ENCODE measurements at places on chromosomes 1 and 21.
A peak's percentile ranks its signal among the peaks of the same experiment; 100 is the strongest.

DNA sequence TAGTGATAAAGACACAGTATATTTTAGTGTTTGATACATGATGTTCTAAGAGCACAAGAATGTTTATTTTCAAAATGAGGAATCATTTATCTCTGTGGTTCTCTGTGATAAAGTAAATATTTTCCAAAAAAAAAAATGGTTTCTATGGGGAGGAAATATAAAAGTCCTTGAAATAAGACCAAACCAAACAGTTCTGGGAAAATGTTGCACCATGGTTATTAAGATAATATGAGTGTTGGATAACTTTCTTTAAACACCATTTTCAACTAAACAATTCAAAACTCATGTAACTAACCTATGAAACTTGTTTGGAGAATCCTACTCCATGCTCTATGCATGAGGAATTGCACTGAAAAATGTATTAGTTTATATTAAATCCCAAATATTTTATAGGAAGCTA is 184.6 kb downstream of the KCNT2 start:
- no peak for DNase-seq

- no peak for DNase-seq
Measured at GRCh38 chr1:84920159-84920558, 27.2 kb upstream of the LPAR3 start.

DNA sequence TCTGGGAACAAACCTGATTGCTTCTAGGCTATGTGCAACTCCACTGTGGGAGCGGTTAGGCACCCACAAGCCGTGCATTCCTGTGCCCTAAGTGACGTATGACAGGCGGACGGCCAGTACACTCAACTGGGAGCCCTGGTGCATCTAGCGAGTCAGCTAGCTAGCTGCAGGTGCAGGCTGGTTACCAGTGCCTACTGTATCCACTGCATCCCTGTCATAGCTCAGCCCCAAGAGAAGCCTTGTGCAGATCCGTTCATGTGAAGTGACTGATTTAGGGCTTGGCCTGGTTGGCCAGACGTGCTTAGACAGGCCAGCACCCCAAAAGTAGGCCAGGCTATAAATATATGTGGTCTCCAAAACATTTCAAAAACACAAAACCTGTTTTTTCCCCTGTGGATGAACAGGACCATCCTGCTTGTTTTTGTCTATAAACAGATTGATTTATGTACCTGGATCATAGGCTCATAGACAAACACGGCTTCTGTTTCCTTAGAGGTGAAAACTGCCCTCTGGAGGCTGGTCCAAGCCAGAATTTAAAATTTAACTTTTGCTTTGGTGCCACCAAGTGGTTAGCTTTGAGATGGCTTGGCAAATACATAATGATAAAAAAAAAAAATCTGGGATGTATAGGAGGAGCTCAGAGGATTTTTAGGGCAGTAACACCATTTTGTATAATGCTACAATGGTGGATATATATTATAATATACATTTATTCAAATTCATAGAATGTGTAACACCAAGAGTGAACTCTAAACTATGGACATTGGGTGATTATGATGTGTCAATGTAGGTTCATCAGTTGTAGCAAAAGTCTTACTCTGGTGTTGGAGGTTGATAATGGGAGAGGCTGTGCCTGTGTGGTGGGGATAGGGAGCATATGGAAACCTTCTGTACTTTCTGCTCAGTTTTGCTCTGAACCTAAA is 68.5 kb downstream of the GIPC2 start:
- peak; percentile 54 for DNase-seq

- no peak for DNase-seq
Measured at GRCh38 chr1:167776151-167776550, 54.4 kb downstream of the MPZL1 start.

- DNase-seq, result no peak
Measured at GRCh38 chr1:236841341-236841740, 46.2 kb downstream of the MTR start.

- DNase-seq, result no peak
Measured at GRCh38 chr1:21165076-21165475, 11.6 kb downstream of the EIF4G3 start.

DNA sequence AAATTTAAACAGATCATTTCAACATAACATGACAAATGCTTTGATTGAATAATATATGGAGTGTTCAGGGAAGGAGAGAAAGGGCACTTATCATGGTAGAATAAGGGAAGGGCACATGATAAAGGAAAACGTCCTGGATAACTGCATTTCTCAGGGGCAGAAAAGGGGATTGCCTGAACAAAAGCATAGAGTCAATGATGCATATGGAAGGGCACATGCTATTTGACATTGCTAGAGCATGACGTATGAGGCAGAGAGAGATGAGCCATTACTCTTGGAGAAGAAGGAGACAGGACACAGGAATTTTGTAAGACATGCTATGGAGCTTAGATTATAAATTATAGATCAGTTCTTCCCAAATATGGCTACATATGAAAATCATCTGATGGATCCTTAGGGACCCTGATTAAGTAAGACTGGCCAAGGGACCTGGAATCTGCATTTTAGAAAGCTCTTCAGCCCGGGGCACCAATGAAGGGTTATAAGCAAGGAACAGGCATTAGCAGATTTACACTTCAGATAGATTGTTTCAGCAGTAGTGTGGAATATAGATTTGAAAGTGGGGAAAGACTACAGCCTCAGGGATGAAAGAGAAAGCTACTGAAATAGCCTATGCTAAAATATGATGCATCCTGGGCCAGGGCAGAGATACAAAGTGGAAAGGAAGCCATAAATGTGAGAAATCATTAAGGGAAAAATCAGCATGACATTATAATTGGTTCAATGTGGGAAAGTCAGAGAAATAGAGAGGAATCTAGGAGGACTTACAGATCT is 21.3 kb downstream of the FMO2 start:
- no peak for DNase-seq

DNA sequence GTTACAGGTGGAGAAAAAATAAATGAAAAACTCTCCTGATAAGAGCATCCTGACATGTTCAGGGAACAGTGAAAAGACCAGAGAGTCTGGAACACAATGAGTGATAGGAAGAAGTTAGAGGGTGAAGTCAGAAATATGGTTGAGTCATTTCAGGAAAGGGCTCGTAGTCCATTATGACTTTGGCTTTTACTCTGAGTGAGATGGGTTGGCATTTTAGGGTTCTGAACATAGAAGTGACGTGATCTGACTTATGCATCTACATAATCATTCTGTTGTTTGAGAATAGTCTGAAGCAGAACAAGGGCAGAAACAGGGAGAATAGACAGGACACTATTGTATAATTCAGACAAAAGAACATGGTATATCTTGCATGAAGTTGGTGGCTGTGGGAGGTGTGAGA is 5.8 kb downstream of the HMCN1 start:
- no peak for DNase-seq

- no peak for DNase-seq
Measured at GRCh38 chr1:58944439-58944838, 160.6 kb upstream of the JUN start.

DNA sequence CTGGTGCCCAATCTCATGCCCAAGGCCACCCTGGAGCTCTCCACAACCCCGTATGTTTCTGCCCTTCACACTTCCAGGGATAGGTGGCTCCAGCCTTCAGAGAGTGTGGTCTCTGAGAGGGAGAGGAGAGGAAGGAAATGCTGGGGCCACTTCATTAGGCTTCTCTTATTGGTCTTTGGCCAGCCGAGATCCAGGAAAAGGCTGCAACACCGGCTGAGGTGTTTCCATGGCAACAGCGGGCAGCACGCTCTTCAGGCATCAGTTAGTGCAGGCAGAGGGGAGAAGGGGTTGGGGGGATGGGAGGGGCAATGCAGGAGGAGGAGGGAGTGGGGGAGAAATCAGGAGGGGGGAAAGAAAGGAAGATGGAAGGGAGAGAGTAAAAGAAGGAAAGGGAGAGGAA is 275.1 kb upstream of the GJB5 start:
- DNase-seq, result peak; percentile 41

DNA sequence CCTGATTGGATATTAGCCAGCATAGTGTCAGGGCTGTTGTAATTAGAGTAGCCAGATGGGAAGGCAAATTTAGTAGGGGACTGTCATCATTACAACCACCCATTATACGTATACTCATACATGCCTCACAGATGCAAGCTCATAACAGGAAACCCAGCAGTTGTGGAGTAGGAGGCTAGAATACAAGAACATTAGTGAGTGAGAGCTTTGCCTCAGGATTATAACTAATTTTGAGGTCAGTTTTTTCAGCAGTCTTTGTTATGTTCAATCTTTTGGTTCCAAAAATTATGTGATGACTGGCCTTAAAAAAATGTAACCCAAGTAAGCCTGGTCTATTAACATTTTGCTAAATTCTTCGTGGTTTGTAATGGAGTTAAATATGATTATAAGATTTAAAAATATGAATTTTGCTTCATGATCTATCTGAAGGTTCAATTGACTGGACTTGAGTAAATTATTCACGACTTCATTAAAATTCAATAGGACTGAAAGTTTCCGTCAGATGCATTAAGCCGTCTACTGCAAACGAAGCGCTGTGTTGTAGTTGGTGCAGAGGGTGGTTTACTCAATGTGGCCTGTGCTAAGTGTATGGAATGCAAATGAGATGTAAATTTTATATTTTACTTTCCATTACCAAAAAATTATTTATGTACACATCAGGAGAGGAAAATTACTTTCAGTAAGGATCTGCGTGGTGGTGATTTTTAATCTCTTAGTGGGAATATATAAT is 48.8 kb downstream of the KCNK1 start:
- no peak for DNase-seq

DNA sequence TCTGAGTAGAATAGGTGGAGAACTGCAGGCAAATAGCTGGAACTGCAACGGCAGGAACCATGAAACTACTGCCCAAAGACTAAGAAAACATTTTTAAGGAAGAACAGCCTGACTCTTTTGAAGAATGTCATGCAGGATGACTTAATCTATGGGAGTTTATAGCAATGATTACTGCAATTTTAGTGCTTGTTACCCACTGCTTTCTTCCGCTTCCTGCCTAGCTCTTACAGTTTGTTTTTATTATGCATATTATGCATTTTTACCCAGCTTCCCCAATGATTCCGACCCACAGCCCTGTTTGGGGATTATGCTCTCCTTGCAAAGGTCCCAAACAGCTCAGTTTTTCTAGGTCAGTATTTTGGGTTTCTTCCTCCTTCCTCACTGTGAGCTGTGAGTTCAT is 71.2 kb downstream of the PCNX2 start:
- no peak for DNase-seq

GRCh38 chr1:216832192-216832591 is 109.0 kb upstream of the ESRRG start:
- DNase-seq, result no peak

GRCh38 chr21:34844013-34844923 is 175.5 kb downstream of the CLIC6 start:
- no peak for DNase-seq

GRCh38 chr1:58664881-58665280 is 35.0 kb downstream of the MYSM1 start:
- no peak for DNase-seq

DNA sequence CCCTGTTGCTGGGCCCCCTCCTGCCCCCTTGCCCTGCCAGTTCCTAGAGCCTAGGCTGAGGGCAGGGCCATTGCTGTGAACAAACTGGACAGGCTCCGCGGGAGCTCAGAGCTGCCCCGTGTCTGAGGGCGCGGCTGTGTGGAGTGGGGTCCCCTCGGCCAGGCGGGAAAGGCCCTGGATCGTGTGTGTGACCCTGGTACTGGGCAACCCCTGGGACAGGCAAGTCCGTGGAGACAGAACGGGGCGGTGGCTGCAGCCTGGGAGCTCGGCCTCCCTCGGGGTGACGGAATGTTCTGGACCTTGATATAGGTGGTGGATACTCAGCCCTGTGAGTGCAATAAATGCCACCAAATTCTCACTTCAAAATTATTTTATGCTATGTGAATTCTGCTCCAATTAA is 27.7 kb upstream of the C1orf159 start:
- DNase-seq, result no peak

DNA sequence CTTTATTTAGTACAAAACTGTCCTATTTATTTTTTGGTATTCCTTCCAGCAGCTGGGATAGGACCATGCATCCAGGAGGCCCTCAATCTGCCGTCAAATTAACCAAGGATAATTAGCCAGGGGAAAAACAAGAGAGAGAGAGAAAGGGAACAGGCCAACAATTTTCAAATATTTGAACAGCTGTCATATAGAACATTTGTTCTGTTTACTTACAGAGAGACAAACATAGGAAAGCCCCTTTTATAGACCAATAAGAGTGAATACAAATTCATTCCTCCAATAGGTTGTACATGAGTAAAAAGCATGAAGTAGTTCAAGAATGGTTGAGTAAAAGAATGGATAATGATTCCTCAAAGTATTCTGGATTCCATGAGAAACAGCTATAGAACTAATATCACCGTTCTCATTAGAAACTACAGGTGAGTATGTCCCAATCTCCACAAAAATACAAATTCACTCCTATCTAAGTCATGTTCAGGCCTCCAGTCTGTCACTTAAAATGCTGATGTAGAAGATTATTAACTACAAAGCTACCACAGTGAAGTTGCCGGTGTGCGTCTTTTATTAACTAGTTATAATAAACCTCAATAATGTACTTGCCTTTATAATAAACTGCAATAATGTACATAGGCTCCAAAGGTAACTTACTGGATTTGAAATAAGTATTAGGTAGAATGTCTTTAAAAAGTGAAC is 64.8 kb upstream of the GNG4 start:
- no peak for DNase-seq

- DNase-seq, result no peak
Measured at GRCh38 chr1:204867666-204868339, 2.9 kb upstream of the NFASC start.

DNA sequence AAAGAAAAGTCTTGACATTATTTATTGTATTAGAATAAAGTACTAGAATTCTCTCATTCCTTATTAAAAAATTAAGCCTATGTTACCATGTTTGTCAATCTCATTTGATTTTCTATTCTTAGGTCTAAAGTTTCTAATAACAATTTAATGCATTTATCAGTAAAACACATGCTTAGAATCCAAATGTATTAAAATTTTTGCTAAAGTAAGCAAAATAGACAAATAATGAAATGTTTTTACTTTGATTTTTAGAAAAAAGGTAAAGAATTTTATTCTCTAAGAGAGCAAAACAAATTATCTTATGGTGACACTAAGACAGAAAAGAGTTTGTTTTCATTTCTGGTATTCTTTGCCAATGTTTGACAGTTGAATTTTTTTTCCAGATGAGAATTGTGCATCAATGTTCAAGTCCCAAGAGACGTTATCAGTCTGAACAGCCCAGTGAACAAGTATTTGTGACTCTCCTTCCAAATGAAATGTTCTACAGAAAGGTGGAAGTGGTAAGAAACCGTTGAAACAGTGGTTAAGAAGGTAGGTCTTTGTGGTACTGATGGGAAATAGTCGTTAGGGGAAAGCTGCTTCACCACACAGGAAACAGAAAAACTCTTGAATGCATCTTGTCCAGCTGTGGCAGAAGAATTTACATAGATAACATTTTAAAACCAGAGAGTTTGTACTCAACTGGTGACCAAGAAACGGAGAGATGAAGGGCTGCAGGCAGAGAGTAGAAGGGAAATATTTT is 402.5 kb downstream of the PTPRC start:
- DNase-seq, result no peak

- no peak for DNase-seq
Measured at GRCh38 chr1:91744953-91745639, 140.9 kb downstream of the TGFBR3 start.
